ENCODE measurements at places on chromosomes 7 and 10.
A peak's percentile ranks its signal among the peaks of the same experiment; 100 is the strongest.

DNA sequence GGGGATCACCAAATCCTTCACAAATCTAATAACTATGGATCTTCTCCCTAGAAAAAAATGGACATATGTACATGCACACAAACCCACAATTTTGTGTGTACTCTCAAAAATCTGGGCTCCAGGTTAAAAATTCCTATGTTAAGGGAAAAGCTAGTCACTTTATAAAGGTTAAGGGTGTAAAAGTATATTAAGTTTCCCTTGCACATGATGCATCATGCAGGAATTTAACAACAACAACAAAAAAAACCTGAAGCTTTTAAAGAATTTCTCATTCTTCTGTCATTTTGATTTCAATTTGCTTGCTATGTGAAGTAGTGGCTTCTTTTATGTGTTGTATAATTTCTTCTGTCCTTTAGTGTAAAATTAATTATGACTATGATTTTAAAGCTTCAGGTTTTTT lies 123.7 kb downstream of the CNOT4 start:
- H3K36me3 ChIP-seq = peaks cover 7% of the 10 kb centered on the region
- H3K27me3 ChIP-seq = no peaks in the 10 kb centered on the region
- H3K27ac ChIP-seq = no peak overlapping the region
- DNase-seq = no peak
- no peak overlapping the region for H3K4me3 ChIP-seq
- H3K4me1 ChIP-seq = no peaks in the 10 kb centered on the region

GRCh38 chr10:48206482-48207250 lies 67.8 kb downstream of the FRMPD2 start:
- no peak for DNase-seq
- no peak overlapping the region for H3K27ac ChIP-seq
- no peaks in the 10 kb centered on the region for H3K36me3 ChIP-seq
- H3K4me3 ChIP-seq = no peak overlapping the region

DNA sequence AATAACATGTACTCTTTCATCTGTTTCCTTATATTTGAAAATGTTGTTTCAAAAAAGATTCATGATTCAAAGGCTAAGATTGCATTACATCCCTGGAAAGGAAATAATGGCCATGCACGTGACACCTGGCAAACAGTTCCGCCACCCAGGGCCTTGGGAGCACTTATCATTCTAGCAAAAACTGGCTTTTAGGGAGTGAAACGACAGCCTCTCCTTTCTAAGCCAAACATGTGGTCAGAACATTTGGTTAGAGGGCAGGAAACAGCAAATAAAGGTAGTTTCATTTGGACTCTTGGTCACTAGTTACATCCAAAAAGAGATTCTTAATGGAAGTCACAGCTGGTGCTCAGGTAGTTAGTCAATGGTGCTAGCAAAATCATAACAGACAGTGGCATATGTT lies 83.5 kb downstream of the FAS start:
- no peaks in the 10 kb centered on the region for H3K27me3 ChIP-seq
- DNase-seq = no peak
- H3K36me3 ChIP-seq = no peaks in the 10 kb centered on the region
- no peak overlapping the region for H3K4me3 ChIP-seq
- H3K4me1 ChIP-seq = no peaks in the 10 kb centered on the region

DNA sequence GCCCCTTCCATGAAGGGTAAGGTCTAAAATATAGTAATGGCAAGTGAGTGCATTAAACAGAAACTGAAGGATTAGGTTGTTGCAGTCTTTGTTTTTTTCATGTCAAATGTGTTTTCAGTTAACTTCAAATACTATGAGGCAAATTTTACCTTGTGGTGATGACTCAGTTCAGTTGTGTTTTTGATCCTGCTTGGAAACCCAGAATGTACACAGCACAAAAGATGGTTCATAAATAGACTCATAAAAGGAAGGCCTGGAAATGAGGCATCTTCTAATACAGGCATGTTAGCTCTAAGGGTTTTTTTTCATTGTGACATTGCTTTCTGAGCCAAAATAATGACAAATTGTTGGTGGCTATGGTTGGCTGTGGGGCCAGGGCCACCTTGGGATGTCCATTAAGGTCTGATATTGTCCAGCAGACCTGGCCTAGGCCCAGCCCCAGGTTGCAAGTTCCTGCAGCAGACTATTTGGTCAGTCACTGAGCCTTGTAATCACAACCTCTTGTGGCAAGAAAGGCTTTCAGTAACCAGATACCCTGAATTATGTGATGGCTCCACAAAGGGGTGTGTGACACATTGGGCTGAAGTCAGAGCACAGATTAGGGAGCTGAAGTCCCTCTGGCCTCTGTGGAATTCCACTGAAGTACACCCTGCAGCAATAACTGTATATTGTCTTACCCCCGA lies 69.0 kb upstream of the SAMD8 start:
- H3K4me1 ChIP-seq = peaks cover 8% of the 10 kb centered on the region
- H3K27me3 ChIP-seq = peaks cover 2% of the 10 kb centered on the region
- no peaks in the 10 kb centered on the region for H3K36me3 ChIP-seq
- no peak overlapping the region for H3K4me3 ChIP-seq
- no peak for DNase-seq

- no peaks in the 10 kb centered on the region for H3K36me3 ChIP-seq
- no peaks in the 10 kb centered on the region for H3K4me1 ChIP-seq
- DNase-seq = no peak
- H3K27me3 ChIP-seq = peaks cover 27% of the 10 kb centered on the region
- no peak overlapping the region for H3K27ac ChIP-seq
These were observed 46.3 kb downstream of the LBX1 start for GRCh38 chr10:101182936-101183335.

DNA sequence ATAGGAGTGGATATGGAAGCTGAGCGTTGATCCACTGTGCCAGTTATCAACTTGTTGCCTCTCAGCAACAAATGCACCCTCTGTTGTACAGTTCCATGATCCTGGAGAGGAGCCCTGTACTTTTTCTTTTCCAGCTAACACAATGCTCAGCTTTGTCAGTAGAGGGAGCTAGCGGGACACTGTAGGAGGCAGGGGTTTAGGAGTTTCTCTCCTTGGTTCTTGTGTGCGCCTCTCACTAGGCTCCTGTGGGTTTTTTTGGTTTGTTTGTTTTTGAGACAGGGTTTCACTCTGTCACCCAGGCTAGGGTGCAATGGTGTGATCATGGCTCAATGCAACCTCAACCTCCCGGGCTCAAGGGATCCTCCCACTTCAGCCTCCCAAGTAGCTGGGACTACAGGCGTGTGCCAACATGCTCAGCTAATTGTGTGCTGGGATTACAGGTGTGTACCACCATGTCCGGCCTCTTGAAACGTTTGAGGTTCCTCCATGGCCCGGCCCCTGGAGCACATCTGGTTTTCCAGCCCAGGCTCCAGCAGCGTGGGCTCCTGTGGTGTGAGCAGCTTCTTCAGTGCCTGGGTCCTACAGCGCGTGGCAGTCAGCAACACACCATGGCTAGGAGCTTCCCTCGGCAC lies 12.0 kb upstream of the MARVELD1 start:
- no peaks in the 10 kb centered on the region for H3K36me3 ChIP-seq
- peaks cover 6% of the 10 kb centered on the region for H3K27me3 ChIP-seq
- H3K4me1 ChIP-seq = no peaks in the 10 kb centered on the region

GRCh38 chr7:40760987-40761386 lies 626.2 kb downstream of the SUGCT start:
- DNase-seq = no peak
- H3K27me3 ChIP-seq = peaks cover 7% of the 10 kb centered on the region
- no peak overlapping the region for H3K4me3 ChIP-seq
- H3K36me3 ChIP-seq = no peaks in the 10 kb centered on the region
- no peaks in the 10 kb centered on the region for H3K4me1 ChIP-seq

DNA sequence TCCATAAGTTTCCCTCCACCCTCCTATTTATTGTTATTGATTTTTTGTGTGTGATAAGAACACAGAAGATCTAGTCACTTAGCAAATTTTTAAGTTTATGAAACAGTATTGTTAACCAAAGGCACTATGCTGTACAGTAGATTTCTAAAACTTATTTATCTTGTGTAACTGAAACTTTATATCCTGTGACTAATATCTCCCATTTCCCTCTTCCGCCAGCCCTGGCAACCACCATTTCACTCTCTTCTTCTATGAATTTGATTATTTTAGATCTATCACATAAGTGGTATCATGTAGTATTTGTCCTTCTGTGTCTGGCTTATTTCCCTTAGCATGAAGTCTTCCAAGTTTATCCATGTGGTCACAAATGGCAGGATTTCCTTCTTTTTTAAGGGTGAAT lies 144.3 kb upstream of the INHBA start:
- no peaks in the 10 kb centered on the region for H3K4me1 ChIP-seq
- H3K36me3 ChIP-seq = no peaks in the 10 kb centered on the region
- no peak overlapping the region for H3K27ac ChIP-seq

DNA sequence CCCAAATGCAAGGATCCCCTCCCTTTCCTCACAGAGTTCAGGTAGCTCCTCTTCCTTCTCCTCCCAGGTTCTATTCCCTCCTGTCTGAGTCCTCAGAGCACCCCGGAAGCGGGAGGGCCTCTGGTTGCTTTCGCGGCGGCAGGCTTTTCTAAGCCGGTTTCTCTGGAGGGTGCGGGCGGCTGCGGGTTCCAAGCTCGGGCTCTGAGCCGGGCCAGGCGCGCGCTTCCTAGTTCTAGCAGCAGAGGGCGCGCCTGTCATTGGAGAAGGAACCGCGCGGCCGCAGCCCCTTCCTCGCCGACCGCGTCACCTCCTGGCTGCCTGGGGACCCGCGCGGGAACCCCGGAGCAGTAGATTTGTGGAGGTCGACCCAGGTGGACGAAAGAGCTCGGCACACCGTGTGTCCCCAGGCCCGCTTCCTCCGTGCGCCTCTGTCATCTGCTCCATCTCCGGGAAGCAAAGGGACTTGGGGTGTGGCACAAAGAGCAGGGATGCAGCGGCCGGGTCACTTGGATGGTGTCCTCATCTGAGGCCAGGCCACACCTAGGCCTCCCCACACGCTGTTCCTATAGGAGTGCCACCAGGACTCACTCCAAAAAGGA lies 389.0 kb upstream of the PODXL start:
- H3K4me3 ChIP-seq = no peak overlapping the region
- H3K27me3 ChIP-seq = peaks cover 16% of the 10 kb centered on the region
- H3K4me1 ChIP-seq = no peaks in the 10 kb centered on the region
- DNase-seq = no peak
- H3K36me3 ChIP-seq = no peaks in the 10 kb centered on the region

DNA sequence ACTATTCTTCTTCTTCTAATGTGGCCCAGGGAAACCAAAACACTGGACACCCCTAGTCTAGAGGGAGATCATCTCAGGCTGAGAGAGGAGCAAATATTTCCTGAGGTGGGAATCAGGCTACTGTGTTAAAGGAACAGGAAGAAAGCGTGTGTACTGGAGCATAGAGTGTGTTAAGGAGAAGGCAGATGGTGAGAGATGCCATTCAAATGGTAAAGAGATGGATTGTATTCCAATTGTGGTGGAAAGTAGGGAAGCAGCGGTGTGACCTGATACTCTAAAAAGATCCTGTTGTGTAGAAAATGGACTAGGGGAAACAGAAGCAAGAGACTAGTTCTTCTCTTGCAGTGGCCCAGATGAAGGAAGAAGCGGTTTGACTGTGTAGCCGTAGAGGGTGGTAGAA lies 31.2 kb downstream of the RAB18 start:
- H3K27ac ChIP-seq = no peak overlapping the region
- H3K4me1 ChIP-seq = peaks cover 11% of the 10 kb centered on the region
- no peaks in the 10 kb centered on the region for H3K27me3 ChIP-seq
- DNase-seq = no peak

DNA sequence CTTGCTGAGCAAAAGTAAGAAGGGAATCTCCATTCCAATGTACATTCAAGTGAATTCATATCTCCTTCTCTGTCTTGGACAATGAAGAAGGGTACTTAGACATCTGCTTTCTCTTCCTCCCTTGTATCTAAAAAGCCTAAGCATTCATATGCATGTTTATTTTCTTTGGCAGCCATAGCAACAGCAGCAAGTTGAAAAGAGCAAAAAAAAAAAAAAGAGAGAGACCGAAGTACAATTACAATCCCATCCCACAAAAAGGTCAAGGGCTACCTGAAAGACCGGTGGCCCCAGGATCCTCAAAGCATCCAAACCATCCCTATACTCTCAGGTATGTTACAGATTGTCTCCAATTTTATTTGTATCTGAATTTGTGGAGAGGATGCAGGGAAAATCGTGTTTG lies 4.1 kb downstream of the OR2F1 start:
- H3K36me3 ChIP-seq = no peaks in the 10 kb centered on the region
- H3K4me1 ChIP-seq = no peaks in the 10 kb centered on the region
- no peak overlapping the region for H3K27ac ChIP-seq
- no peak overlapping the region for H3K4me3 ChIP-seq

DNA sequence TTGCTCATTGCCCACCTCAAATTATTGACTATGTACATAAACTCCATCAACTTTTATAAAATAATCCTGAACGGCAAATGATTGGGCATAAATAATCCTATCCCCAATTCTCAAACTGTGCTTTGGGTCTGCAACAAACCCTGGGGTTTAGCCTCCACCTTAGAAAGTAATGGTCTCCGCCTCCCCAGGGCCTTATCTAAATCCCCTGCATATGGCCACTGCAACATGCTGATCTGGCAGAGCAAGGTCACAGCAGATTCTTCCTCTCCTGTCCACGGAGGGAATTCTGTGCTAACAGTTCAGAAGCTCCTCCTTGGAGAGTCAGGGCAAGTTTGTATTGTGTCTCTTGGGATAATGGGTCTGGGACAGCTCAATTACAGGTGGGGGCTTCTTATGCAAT lies 18.4 kb downstream of the FXYD4 start:
- H3K36me3 ChIP-seq = peaks cover 11% of the 10 kb centered on the region
- no peaks in the 10 kb centered on the region for H3K27me3 ChIP-seq
- H3K27ac ChIP-seq = peak overlapping the region; percentile 83

DNA sequence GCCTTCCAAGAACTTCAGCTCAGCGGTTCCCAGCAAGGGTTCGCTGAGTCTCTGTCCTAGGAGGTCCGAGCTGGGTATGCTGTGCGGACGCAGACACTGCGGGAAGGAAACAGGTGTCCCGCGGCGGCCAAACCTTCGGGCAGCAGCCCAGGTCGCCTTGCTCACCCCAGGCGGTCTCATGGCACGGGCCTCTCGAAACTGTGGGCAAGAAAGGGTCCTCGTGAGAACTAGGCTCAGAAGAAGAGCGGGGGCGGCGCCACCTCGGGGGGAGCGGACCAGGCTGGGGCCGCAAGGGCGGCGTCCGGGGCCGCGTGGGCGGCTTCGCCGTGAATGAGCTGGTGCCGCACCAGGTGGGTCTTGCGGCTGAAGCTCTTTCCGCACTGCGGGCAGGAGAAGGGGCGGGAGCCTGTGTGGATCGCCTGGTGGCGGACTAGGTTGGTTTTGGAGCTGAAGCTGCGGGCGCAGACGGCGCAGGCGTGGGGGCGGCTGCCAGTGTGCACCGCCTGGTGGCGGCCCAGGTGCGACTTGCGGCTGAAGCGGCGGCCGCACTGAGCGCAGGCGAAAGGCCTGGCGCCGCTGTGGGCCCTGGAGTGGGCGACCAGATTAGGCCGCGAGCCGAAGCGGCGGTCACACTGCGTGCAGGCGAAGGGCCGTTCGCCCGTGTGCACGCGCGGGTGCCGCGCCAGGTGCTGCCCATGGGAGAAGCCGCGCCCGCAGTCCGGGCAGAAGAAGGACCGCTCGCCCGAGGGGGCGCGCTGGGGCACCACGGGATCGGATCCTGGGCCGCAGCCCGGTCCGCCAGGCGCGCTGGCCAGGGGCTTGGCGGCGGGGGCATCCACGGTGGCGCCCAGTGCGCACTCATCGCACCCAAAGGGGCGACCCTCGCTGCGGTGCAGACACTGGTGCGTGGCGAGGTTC lies 8.6 kb downstream of the ZNF467 start:
- no peak for DNase-seq
- no peak overlapping the region for H3K4me3 ChIP-seq
- no peak overlapping the region for H3K27ac ChIP-seq
- no peaks in the 10 kb centered on the region for H3K27me3 ChIP-seq

All from naive thymus-derived CD8-positive, alpha-beta T cell (primary cell).